ENCODE measurements at places on chromosomes 1 and 21.

DNA sequence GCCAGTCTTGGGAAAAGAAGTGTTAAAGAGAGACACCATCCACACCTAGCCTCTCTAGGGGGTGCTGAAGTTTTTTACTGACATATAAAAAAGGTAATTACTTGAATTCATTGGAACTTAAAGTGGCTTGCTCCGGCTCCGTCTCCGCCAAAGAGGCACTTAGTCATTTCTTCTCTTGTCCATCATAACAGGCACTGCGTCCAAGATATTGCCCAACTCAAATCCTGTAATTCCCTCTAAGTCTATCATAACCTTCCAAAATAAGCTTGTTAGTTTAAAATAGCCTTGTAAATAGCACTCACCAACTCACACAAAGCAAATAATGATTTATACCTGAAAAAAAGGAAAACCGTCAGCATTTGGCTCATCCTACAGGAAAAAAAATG is 160.5 kb downstream of the ZBTB18 start:
- DNase-seq = no peak

DNA sequence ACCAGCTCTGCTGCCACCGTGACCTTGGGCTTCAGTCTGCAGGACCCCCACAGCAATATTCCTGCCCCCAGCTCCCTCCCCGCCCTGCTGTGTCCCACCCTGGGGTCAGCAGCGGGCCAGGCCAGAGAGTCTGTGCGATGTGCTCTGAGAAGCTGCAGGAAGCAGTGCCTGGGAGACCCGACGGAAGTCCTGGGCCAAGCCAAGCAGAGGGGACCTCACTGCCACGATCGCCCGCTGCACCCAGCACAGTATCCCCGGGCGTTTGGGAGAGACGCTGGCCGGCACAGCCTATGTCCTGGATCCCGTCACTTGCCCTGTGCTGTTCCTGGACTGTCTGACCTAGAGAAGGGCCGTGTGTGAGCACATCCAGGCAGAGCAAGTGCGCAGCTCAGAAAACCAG is 106.6 kb upstream of the TTC34 start:
- no peak for DNase-seq

GRCh38 chr1:33093004-33093403 is 12.1 kb downstream of the AZIN2 start:
- DNase-seq = peak; percentile 37

DNA sequence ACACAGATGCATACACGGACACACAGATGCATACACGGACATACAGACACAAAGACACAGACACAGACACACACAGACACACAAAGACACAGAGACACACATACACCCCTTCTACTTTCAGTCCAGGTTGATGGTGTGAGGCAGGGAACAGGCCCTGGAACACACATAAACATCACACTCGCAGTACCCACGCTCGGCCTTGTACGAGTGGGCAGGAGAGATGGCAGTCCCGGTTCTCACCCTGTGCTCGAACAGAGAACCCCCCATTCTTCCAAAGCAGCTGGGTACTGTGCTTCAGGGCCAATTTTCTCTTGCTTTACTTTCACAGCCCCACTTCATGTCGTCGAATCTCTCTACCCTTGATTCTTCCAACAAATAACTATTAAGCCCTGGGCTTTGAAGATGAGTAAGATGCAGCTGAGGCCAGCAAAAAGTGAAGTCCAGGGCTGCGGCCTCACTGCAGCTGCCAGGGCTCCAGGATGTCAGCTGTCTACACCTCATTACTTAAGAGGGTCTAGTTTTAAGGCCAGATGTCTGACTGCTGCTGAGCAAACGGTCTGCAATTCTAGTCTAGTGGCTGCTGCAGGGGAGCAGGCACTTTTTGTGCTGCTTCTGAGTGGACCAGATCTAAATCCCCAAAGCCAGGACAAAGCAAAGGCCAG is 90.1 kb downstream of the PGBD5 start:
- no peak for DNase-seq

GRCh38 chr1:204730826-204731459 is 45.4 kb upstream of the LRRN2 start:
- DNase-seq = no peak

All from ELF-1 (cell line).